ENCODE measurements at places on chromosomes 2 and 18. TPM values are rescaled to one million over a fixed set of nuclear protein-coding genes. Genes with fewer than 3 reads are reported as not detected.
A peak's percentile ranks its signal among the peaks of the same experiment; 100 is the strongest.

Gene FMNL2
- 114 TPM for total RNA-seq

Gene NAT8
- total RNA-seq = not detected

Gene CDCA7
- total RNA-seq = 17.3 TPM

Gene COPS9
- 81.1 TPM for total RNA-seq

Gene TTR
- 0.31 TPM for total RNA-seq

Gene CRYGC
- total RNA-seq = not detected

Gene TTC32
- total RNA-seq = 22.3 TPM

Gene SLC4A3
- 32.1 TPM for total RNA-seq

DNA sequence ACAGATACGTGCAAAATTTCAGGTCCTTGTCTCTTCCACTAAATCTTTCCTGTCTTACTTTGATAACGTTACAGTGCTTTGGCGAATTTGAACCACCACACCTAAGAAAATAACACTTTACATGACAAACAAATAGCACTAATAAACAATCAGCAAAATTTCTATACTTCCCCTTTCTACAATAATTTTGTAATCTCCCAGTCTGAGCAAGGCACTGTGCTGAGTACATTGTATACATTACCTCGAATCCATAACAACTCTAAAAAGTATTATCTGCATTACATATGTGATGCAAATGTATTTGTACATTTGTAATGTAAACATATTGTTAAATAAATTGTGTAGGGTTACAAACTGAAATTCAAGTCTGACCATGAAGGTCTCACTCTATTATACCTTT, 49.9 kb downstream of the RTN4 start:
- no peak for DNase-seq

GRCh38 chr2:149606251-149606811, 18.8 kb upstream of the MMADHC start:
- DNase-seq = no peak

DNA sequence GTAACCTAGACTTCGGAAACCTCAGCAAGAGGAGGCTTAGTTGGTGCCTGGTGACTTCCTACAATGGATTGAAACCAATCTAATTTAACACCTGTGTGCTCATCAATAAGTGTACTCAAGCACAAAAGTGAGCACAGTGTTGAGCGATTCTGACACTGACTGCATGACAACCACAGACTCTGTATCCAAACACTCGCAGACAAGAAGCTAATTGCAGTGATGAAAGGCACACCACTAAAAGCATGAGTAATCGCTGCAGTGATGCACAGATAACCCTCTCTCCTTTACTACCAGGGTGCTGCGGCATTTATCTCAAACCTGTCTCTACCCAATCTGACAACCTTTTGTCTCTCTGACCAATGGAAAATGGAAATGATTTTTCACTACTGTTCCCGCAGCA, 168.1 kb downstream of the AFF3 start:
- DNase-seq = no peak

DNA sequence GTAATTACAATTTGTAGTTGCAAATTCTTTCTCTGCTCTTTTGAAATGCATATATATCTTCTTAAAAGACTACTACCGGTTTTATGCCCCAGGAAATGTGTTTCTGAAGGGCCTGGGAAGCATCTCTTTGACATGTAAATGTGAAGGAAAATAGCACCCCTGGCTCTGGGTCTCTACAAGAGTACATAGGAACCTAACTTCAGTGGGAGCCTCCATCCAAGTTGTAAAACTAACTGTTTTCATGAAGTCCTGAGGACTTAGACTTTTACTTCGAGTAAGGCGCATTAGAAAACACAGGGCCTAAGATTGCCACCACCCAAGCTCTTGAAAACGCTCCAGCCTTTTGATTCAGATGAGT, 99.4 kb downstream of the CBLN2 start:
- DNase-seq = no peak

GRCh38 chr2:158488442-158489216, 31.9 kb downstream of the PKP4 start:
- DNase-seq = no peak

DNA sequence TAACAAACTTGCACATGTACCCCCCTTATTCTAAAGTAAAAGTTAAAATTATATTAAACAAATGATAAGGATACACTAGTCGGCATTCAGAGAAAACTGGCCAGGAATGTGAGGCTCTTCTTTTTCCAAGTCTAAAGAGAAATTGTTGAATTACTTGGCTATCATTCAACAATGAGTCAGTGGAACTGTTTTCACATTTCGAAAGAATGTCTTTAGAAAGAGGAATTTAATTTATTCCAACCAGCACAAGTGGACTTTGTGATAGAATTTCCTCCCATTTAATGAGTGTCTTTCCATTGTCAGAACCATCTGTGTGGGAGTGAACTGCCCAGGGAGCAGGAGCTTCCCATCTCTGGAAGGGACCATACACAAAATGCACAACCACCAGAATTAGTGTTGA, 792.2 kb downstream of the EPHA4 start:
- DNase-seq = no peak

DNA sequence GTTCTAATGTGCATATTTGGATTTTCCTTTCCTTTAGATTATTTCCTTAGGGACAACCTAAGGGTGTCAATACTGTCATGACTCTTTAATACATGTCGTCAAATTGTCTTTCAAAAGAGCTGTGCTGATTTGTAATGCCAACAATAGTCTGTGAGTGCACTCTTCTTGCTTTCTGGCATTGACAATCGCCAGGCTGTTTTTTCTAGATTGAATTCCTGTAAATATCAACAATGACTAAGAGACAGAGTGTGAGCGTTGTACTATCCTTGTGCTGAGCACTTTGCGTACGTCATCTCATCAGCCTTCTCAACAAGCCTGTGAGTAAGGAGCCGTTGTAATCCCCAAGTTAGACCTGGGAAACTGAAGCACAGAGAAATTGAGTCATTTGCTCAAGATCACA, 96.0 kb downstream of the ACOXL start:
- no peak for DNase-seq

GRCh38 chr2:223950448-223951347, 5.6 kb upstream of the WDFY1 start:
- DNase-seq = no peak

DNA sequence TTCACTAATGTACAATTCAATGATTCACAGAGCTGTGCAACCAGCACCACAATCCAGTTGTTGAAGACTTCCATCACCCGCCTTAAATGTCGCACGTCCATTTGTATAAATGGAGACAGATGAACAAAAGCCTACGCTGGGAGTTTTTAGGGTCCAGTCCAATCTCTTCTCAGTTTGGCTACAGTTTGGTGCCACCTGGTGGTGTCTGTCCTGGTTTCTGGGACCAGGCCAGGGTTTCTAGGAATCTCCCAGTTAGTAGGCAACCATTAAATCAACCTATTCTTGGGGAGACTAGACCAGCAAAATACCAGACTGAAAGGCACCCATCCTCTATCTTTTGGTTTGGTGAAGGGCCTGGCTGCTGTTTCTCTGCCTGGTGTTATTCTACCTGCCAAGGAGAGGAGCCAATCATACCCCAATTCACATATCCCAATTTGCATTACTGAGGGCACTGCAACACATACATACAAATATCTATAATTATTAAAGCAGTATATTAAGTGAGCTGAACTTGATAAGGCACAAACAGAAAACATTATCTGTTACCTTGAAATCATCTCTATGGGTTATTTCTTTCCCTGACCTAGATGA, 3.2 kb upstream of the DDX1 start:
- peak; percentile 38 for DNase-seq

GRCh38 chr2:26809211-26809610, 23.4 kb downstream of the CENPA start:
- DNase-seq = no peak

DNA sequence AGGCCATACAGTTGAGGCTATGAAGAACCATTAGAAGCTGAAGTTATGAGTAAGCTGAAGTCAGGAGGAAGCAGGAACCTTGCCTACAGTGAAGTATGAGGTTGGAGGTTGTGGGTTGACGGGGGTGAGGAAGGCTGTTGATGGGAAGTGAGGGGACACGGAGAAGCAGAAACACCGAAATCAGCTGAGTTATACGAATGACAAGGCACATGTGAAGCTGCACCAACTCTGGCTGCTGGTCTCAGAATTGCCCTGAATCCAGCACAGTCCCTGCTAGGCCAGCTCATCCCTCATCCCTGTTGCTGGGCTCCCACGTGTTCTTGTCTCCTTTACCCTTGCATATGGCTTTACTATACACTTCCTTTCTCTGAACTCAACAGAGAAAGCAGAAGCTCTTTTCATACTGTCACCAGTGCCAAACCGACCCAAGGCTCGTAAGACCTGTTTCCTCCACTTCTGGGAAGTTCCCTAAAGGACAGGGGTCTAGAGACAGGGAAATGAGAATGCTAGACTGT, 9.2 kb upstream of the TMEM247 start:
- DNase-seq = no peak

DNA sequence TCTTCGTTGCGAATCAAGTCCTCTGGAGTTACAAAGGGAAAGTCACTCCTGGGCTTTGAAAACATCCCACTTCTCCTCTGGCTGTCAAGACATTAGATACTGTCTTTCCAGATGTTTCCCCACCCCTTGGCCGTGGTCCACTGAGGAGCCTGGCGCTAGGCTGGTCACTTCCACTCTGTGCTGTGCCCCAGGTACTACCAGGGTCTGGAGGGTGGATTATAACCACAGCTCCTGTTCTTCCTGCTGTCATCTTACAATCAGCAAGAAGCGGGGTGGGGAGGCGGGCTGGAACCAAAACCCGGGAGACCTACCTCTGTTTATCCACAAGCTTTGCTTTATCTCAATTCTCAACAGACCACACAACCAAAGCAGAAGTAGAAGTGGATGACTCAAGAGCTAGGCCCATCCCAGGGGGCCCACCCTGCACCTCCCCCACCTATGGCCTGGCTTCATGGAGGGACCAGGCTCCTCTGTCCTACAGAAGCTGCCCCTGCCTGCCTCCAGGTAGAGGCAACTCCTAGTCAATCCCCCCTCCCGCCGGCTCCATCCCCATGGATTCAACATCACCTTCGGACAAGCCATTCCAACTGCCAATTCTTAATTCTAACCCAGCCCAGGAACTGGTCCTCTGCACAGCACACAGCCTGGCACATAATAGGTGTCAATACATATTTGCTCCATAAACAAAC, 17.8 kb downstream of the SMAD7 start:
- DNase-seq = no peak

- no peak for DNase-seq
These were observed 35.4 kb downstream of the PGAP1 start for GRCh38 chr2:196891136-196891535.

DNA sequence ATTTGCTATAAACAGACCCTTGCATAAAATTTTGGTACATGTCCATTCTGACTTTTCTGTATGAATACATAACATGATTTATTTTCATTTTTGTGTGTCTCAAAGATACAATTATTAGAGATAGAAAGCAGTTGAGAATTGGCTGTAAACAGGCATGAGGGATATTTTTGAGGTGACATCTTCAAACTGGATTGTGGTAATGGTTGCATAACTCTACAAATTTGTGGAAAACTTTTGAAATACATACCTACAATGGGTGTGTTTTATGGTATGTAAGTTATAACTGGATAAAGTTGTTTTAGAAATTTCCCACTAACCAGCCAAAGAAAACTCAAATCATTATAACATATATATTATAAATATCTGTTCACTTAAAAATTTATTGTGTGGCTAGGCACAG, 39.6 kb downstream of the GREB1L start:
- no peak for DNase-seq

- no peak for DNase-seq
These were observed 78.9 kb downstream of the CD8B2 start for GRCh38 chr2:106566050-106566449.

- DNase-seq = peak; percentile 56
These were observed 126.0 kb downstream of the OSBPL1A start for GRCh38 chr18:24271381-24272228.

- DNase-seq = no peak
These were observed 55.1 kb downstream of the RBBP8 start for GRCh38 chr18:22988208-22988607.

GRCh38 chr2:200125444-200126284, 170.3 kb downstream of the MAIP1 start:
- no peak for DNase-seq

DNA sequence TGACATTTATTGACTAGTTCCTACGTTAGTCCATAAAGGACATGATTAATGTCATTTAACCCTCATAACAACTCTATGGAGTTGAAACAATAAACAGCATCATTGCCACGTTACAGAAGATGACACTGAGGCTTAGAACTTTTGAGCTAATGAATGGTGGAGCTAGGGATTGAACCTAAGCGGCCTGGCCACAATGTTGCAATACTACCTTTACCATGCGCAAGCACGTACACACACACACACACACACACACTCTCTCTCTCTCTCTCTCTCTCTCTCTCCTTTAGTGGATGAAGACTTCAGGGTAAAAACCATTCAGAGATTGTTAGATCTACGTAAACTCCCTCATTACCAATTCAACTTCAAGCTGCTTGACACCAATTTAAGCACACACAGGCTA, 875 bp upstream of the MAP3K19 start:
- DNase-seq = no peak

- DNase-seq = no peak
These were observed 205.5 kb upstream of the MYT1L start for GRCh38 chr2:2536416-2537056.

DNA sequence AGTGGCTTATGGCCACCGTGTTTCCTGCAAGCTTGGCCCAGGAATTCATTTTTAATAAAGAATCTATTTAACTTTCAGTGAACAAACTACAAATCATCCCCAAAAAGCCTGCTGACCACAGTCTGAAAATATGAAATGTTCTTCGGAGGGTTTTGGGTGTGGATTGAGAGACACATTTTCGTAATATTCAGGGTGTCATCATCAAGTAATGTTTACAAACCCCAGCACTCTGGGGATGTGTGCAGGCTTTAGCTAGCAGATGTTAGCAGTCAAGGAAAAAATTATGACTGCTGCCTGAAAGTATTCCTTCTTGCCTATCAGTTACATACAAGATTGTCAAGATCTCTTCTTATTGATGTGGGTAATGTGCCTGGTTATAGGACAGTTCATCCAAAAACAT, 143.9 kb upstream of the FN1 start:
- no peak for DNase-seq

GRCh38 chr18:49749563-49749962, 63.8 kb downstream of the ACAA2 start:
- no peak for DNase-seq

DNA sequence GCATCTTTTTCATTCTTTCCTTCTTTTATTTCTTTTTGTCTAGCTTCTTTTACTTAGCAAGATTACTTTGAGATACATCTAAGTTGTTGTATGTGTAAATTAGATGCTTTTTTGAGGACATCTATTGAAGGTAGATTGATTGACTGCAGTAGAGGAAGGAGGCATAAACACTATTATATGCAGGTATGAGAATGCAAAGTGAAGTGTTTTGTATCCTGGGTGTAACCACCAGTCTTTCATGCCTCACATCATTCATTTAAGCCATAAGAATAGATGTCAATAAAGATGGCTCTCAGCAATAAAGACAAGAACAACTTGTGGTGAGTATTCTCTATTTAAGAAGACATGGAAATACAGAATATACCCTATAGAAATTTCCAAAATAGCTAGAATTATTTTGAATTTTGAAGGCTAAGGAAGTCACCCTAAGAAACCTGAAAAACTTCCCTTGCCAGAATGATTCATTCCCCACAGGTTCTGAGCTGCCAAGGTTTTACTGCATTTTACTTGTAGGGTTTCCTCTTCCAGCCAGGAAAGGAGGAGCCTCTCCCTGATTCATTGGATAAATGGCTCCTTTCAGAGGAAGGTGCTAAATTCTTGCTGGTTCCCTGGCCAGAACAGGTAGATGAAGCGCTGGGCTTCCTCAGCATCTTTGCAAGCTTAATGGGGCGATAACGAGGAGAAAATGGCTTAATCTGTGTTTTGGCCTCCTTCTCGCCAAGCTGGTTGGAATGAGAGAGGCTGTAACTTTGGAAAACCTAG, 279.8 kb upstream of the SLC14A2 start:
- DNase-seq = no peak

- DNase-seq = no peak
These were observed 72.3 kb upstream of the CPO start for GRCh38 chr2:206867006-206867405.

All from occipital lobe (tissue), 3 donors.